Activated naive CD4-positive, alpha-beta T cell treated with anti-CD3 and anti-CD28 coated beads, Interleukin-2, amount 50 U/mL, for 72 hours (primary cell): ENCODE measurements at places on chromosomes 12 and 14. TPM values are rescaled to one million over a fixed set of nuclear protein-coding genes. Genes with fewer than 3 reads are reported as not detected.
A peak's percentile ranks its signal among the peaks of the same experiment; 100 is the strongest.

DNA sequence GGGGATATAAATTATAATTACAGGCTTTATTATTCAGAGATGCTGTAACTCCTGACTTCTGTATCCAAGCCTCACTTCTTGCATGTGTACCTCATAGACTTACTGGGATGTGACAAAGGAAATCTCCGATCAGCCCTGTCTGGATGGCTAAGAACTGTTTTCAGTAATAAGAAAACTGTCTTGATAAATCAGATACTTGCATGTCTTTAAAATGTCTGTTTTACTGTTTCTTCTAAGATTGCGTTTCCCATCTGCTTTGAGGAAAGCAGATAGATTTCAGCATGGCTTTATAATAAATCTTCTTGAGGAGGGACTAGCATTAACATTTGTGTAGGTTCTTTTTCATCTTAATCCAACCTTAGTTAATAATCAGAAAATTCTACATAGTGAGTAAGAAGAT, 395.9 kb downstream of the EGLN3 start:
- DNase-seq = no peak

- no peak for DNase-seq
These were observed 407.5 kb upstream of the MGAT4C start for GRCh38 chr12:86663716-86664115.

- no peak for DNase-seq
These were observed 55.8 kb downstream of the CCDC85C start for GRCh38 chr14:99548255-99548654.

- no peak for DNase-seq
These were observed 34.1 kb upstream of the CHGA start for GRCh38 chr14:92888896-92889295.

The TMEM253 gene
- not detected for total RNA-seq

DNA sequence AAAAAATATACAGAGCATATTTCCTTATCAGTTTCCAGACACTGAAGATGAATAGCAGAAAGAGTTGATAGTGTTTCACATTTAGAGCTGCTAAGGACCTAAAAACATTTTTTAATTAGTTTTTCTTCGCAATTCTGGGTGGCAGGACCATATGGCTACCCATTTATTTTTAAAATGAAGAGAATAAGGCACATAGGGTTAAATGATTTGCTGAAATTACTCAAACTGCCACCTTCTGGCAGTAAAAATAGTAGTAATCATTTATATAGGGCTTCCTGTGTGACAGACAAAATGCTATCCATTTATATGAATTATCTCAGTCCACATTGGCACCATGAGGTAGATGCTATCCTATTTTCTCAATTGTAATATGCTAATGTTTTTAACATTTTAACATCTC, 108.6 kb upstream of the CCDC196 start:
- no peak for DNase-seq

The IFI27 gene
- 3.0 TPM for total RNA-seq

The DIO2 gene
- total RNA-seq = not detected

GRCh38 chr14:93128725-93129459, 13.2 kb upstream of the ITPK1 start:
- no peak for DNase-seq

The TAS2R7 gene
- not detected for total RNA-seq

GRCh38 chr12:57813971-57814772, 4.4 kb downstream of the AVIL start:
- no peak for DNase-seq

DNA sequence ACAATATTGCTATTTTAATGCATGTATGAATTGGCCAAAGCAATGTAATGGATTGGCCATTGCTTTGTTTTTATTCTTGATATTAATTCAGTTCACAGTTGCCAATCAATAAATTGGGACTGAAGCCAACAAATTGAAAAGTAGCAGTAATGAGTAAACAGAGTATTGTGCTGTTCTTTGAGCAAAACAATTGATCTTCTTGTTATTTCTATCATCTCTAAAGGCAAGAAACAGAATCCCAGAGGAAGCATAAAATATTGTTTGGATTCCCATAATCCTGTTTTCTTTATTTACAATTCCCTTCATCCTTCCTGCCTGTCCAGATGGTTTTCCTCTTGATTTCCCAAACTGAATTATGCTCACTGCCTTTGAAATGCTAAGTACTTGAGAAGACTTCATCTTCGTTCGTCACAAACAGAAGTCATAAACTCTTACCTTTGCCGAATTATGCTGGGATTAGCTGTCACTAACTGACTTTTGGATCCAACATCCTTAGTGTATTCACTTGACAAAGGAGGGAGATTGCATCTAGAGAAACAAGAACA, 85.9 kb downstream of the ST8SIA1 start:
- DNase-seq = no peak

The GPR135 gene
- 1.6 TPM for total RNA-seq

GRCh38 chr12:111154147-111154834, 214.6 kb downstream of the PHETA1 start:
- no peak for DNase-seq

The LRIG3 gene
- total RNA-seq = not detected

GRCh38 chr12:3989218-3989550, 116.0 kb upstream of the PARP11 start:
- no peak for DNase-seq

GRCh38 chr14:59090572-59090971, 97.9 kb upstream of the DAAM1 start:
- no peak for DNase-seq

GRCh38 chr12:1797011-1797901, 23.1 kb upstream of the LRTM2 start:
- no peak for DNase-seq

GRCh38 chr14:35986219-35986573, 160.1 kb downstream of the BRMS1L start:
- DNase-seq = no peak

- no peak for DNase-seq
These were observed 8.7 kb downstream of the SYNE3 start for GRCh38 chr14:95507701-95508103.

The RFX4 gene
- total RNA-seq = not detected

The NDRG2 gene
- 7.6 TPM for total RNA-seq

- DNase-seq = no peak
These were observed 664 bp downstream of the LRFN5 start for GRCh38 chr14:41607304-41607775.

The ANKRD9 gene
- total RNA-seq = 15.8 TPM

DNA sequence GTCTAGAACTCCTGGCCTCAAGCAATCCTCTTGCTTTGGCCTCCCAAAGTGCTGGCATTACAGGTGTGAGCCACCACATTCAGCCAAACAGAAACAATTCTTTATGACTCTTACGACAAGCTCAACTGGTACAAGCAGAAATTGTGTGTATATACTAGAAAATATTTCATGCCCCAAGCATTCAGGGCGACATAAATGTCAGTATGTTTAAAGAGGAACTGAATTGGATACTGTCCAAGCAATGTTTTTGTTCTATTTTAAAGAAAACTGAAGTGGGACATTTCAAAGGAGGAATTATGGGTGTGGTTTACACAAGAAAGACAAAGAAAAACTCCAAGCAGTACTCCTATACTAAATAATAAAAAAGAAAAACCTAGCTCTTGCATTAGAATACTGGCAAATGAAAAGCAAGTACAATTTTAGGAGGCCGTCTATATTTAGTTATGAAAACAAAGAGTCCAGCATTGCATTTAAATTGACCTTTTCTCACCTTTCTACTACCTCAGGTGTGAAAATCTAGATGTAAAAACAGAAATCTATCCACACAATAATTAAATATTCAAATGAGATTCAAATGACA, 48.9 kb downstream of the PPP1R12A start:
- DNase-seq = no peak

GRCh38 chr14:78921856-78922255, 751.7 kb downstream of the NRXN3 start:
- no peak for DNase-seq

The PLEKHG3 gene
- total RNA-seq = 1.1 TPM

- DNase-seq = no peak
These were observed 22.5 kb upstream of the HIGD1C start for GRCh38 chr12:50929831-50930230.

The TMEM229B gene
- total RNA-seq = 0.93 TPM

DNA sequence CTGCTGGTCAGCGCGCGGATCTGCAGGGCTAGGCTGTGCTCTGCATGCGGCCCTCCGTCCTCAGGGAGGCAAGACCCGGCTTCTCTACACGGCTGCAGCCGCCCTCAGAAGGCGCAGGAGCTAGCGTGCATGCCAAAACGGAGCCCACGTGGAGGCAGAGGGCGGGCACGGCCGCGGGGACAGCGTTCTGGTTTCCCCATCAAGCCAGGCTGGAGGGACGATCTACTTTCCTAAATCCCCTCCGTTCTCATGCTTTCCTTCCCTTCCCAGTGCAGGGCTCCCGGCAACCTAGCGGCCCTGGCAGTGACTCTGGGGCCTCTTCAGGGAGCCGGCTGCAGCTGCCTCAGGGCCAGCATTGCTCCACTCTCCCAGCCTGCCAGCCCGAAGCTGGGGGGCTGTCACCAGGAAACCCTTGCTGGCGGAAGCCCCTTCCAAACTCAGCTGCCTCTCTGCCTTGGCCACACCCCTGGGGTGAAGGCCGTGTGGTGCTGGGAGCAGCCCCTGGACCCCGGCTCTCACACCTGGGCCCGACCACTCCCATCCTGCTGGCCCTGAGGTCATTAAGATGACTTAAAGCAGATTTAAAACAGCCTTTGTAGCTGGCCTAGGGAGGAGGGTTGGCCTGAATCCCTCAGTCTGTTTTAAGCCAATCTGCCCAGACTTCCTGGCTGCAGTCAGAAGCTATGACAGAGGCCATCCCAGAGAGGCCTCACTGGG, 9.2 kb upstream of the GOLGA3 start:
- no peak for DNase-seq

The HSP90AA1 gene
- total RNA-seq = 992 TPM

GRCh38 chr14:56065621-56066290, 52.5 kb upstream of the PELI2 start:
- no peak for DNase-seq

DNA sequence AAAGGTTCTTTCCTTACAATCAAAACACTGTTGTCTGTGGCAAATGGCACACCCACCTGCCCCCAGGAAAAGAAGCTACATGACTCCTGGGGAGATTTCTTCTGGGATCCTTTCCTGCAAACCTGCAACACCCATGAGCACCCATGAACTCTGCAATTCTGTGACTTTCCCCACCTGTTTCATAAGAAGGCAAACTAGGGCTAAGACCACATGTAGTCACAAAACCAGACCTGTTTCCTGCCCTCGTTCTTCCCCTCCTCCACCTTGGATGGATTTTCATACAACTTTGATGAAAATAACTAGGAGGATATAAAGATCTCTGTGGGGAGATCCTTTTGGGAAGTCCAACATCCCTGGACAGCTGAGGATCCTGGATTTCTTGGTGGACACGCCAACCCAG, 1084.7 kb downstream of the BCL11B start:
- no peak for DNase-seq

The GZMB gene
- total RNA-seq = 1,692 TPM

The PROX2 gene
- 0.23 TPM for total RNA-seq

DNA sequence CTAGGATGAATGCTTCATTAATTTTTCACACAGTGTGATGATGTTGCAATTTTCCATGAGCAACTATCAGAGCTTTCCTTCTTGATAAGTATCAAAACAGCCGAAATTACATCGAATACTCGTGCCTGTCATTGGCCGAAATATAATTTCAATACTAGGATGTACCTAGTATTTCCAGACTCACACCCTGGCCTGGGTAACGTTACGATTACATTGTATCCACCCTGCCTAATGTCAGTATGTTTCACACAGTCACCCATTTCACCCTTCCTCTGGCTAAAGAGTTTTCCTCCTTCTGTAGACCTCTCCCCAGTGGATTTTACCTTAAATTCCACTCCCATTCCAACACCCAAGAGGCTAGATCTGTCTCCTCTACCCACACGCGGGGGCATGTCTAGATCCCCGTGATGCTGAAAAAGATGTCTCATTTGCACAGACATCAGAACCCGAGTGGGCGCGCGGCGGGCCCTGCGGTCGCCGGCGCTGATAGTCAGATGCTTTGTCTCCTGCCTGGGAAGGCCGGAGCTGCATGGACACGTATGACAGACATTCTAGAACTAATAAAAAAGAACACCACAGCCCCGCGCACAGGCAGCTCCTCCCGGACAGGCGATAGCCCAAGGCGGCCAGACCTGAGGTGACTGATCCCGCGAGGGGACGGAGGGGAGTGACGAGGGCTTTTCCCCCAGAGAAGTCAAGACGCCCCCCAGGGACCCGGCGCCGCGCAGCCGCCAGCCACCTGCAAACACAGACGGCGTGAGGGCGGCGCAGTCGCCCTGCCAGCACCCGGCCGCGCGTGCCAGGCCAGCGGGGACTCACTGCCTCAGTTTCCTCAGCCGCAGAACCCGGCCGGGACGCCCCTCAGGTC, 723 bp downstream of the KIF21A start:
- DNase-seq = no peak

The IAPP gene
- not detected for total RNA-seq

DNA sequence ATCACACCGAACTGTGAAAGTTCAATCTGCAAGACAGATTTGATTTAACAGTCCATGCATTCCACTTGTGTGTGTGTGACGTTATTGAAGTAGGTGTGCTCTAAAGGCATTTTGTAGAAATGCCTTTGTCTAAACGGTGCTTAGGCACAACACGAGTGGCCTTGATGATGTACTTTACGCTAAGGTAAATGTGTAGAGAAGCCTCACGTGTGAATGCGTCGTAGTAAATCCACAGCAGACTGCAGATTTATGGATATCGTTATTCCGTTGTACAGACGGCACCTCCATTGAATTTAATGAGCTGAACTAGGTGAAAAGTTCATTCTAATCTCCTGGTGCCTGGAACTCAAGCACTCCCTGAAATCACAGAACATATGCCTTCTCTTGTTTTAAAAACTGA, 202.8 kb upstream of the STXBP6 start:
- no peak for DNase-seq

GRCh38 chr12:28535216-28535615, 345.0 kb downstream of the CCDC91 start:
- no peak for DNase-seq

The P2RX7 gene
- 1.2 TPM for total RNA-seq

GRCh38 chr14:75049136-75049535, 2.1 kb downstream of the MLH3 start:
- no peak for DNase-seq

GRCh38 chr12:95943330-95943842, at the start of gene AMDHD1:
TSS of gene AMDHD1 (plus strand) at chr12:95943331. CDS start at chr12:95943399, 68 bp downstream.
- DNase-seq = peak; percentile 74

GRCh38 chr12:32284561-32284960, 114.8 kb upstream of the FGD4 start:
- no peak for DNase-seq

GRCh38 chr14:24607635-24608514, 1.6 kb downstream of the GZMH start:
- DNase-seq = no peak

- DNase-seq = no peak
These were observed 106.0 kb downstream of the PELI2 start for GRCh38 chr14:56224229-56224628.

DNA sequence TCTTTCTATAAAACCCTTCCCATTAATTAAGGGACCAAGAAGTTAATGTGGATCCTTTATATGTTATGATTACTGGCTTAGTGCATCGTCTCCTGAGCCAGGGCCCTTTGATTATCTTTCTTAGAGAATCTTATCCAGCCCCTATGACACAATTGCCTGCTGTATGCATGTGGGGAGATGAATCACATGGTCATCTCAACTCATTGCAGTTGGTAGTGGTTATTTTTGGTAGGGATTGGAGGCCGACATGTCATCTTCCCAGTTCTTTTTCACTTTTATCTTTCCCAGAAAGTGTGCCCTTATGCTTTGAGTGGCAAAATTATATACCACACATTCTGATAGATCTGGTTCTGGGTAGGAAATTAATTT, 26.0 kb downstream of the ZNF664 start:
- DNase-seq = no peak

- DNase-seq = no peak
These were observed 31.7 kb upstream of the MMP19 start for GRCh38 chr12:55874443-55874842.
